ENCODE measurements at places on chromosomes 16 and 17.
A peak's percentile ranks its signal among the peaks of the same experiment; 100 is the strongest.

GRCh38 chr17:74770498-74771318 lies 5.4 kb downstream of the NAT9 start:
- peaks cover 76% of the 10 kb centered on the region for H3K36me3 ChIP-seq
- peaks cover 6% of the 10 kb centered on the region for H3K4me1 ChIP-seq
- H3K27me3 ChIP-seq: no peaks in the 10 kb centered on the region

- no peak overlapping the region for H3K27ac ChIP-seq
- no peaks in the 10 kb centered on the region for H3K27me3 ChIP-seq
- peaks cover 40% of the 10 kb centered on the region for H3K4me1 ChIP-seq
- DNase-seq: no peak
- H3K36me3 ChIP-seq: no peaks in the 10 kb centered on the region
These were observed 14.4 kb downstream of the CUEDC1 start for GRCh38 chr17:57940653-57941329.

DNA sequence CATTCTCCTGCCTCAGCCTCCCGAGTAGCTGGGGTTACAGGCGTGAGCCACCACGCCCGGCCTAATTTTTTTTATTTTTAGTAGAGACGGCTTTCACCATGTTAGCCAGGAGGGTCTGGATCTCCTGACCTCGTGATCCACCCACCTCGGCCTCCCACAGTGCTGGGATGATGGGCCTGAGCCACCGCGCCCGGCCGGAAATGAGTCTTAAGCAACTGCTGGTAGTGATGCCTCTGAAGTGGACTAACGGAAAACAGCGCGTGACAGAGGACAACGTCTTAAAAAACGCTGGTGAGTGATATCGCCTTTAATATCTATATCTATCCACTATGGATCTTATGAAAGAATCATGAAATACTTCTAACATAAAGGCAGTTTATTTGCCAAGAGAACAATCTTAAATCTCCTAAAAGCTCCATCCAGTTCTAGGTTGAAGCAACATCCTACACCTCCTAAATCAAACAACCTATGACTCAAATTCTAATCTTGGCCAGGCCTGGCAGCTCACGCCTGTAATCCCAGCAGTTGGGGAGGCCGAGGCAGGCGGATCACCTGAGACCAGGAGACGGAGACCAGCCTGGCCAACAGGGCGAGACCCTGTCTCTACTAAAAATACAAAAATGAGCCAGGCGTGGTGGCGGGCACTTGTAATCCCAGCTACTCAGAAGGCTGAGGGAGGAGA lies 69.8 kb downstream of the NXN start:
- no peak overlapping the region for H3K27ac ChIP-seq
- peaks cover 66% of the 10 kb centered on the region for H3K27me3 ChIP-seq
- H3K36me3 ChIP-seq: no peaks in the 10 kb centered on the region

GRCh38 chr17:33260638-33261037 lies 32.5 kb downstream of the ASIC2 start:
- H3K27me3 ChIP-seq: peaks cover 3% of the 10 kb centered on the region
- no peak for DNase-seq
- H3K36me3 ChIP-seq: no peaks in the 10 kb centered on the region

DNA sequence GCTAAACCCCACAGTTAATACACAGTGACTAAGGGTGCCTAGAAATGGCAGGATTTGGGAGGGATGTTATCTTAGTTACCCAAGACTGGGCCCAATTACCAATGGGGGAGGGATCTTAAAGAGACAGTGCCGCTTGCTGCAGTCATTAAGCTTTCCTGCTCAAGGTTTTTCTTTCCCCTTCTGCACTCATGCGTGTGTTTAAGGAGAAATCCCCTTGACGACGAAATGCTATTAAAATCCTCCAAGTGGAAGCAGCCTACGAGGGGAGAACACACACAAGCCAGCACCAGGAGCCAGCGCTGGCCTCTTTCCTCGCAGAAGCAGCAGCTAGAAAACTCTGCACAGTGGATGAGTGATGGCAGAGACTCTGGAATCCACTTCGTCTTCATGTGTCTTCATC lies 22.0 kb downstream of the SALL1 start:
- H3K36me3 ChIP-seq: no peaks in the 10 kb centered on the region
- H3K27me3 ChIP-seq: peaks cover 55% of the 10 kb centered on the region
- H3K4me3 ChIP-seq: no peak overlapping the region
- H3K27ac ChIP-seq: no peak overlapping the region
- no peaks in the 10 kb centered on the region for H3K4me1 ChIP-seq
- DNase-seq: no peak

DNA sequence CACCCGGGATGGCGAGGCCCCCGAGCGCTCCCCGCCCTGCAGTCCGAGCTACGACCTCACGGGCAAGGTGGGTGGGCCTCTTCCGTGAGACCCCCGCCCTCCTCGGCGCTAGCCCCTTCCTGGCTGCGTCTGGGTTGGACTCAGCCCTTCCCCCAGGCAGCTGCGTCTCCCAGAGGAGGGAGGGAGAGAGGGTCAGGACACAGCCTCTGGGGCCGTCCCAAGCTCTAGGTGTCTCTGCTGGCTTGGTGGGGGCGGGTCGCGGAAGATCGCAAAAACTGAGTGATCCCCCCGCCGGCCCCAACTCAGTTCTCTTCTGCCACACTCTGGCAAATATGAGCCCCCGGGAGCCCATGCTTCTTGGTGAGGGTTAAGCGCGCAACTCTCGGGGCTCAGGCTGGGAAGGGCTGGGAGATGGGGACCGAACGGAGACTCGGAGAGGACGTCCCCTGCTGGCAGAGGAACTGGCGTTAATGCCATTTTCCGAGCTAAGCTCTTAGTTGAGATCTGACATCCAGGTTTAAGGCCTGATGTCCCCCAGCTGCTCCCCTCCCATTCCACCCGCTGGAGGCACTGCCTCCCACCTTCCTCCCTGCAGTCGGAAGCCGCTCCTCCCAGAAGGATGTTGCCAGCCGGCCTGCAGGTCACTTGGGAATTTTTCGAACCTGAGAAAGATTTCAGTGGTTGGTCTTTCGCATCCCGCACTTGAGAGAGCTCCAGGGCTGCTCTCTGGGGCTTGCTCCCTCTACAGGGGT lies 419 bp downstream of the RAB37 start:
- H3K36me3 ChIP-seq: no peaks in the 10 kb centered on the region
- H3K4me1 ChIP-seq: peaks cover 62% of the 10 kb centered on the region
- DNase-seq: peak; percentile 85
- H3K4me3 ChIP-seq: peak overlapping the region; percentile 79
- H3K27me3 ChIP-seq: no peaks in the 10 kb centered on the region

DNA sequence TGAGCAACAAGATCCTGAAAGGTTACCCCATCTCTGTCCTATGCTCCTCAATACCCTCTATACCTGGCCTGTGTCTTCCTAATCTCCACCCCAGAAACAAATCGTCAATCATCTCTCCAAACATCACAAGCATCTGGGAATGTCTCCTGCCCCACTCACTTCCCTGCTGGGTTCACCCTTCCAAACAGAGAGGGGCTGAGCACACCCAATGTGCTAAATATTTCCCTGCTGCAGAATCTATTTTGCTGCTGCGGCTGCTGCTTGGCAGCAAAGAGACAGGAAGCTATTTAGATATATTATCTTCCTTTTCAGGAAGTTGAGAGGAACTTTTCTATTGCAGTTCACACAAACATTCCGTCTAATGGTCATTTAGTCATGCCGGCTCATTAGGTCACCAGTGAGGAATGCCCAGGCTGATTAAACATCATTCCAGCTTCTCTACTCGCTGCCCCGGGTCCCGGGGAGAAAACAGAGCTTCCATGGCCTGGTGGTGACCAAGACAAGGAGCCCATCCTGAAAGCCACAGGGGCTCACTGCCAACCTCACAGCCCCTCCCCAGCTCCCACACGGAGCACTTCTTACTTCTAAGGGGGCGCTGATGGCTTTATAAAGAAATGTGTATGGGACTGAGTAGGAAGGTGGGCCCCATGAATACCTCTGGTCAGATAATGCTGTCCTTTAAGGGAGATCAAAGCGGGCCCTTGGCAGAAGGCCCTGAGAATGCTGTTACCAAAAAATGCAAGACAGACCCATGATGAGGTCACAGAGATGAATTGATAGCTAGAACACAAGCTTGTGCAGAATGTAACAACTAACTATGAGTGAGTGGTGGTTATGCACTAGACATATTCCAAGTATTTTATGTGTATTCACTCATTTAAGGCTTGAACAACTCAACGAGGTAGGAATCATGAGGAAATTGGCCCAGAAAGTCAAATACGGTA lies 218.3 kb downstream of the SOX9 start:
- H3K27me3 ChIP-seq: peaks cover 19% of the 10 kb centered on the region
- H3K4me1 ChIP-seq: no peaks in the 10 kb centered on the region
- no peaks in the 10 kb centered on the region for H3K36me3 ChIP-seq
- DNase-seq: no peak

All from common myeloid progenitor, CD34-positive (primary cell).